LNCaP clone FGC (cell line): ENCODE measurements at places on chromosomes 7 and 10.

GRCh38 chr10:11799736-11800080, 23.4 kb upstream of the PROSER2 start:
- DNase-seq, result no peak

DNA sequence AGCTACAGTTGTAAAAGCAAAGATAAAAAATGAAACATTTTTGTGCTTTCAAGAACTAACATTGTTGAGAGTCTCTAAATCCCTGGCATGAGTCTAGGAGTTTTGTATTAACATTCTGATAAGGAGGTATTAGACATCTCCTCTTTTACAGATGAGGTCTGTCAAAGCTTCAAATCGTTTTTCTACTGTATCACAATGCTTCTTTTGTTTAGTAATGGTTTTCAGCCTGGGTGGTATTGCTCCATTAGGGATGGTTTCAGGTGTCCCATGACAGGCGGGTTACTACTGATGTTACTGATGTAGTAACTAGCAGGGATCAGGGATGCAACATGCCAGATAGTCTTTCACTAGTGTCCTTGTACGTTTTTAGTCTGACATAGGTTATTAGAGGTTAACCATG, 27.4 kb downstream of the STAM start:
- no peak for DNase-seq

GRCh38 chr7:44398511-44398911, 73.1 kb upstream of the CAMK2B start:
- no peak for DNase-seq

GRCh38 chr10:130938051-130938450, 373.5 kb downstream of the TCERG1L start:
- DNase-seq, result no peak

- peak; percentile 8 for DNase-seq
These were observed 634 bp downstream of the HECW1 start for GRCh38 chr7:43112941-43113621.
